GM04504 (cell line): ENCODE measurements at places on chromosomes 12 and 14.

DNA sequence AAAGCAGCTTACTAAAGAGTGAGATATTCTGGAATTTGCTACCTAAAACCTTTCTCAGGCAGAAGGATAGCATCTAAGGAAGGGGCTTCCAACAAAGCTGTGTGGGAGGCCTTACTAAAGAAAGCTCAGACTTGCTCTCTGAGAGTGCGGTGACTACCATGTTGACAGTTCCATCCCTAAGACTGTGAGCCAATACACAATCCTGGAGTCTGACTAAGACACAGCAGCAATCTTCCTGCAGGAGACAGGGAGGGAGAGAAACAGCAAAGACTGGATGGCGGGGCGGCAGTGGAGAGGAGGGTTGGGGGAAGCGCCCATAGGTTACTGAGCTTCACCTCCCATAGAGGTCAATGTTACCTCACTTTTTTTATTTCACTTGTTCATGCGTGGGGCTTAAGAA is 70.9 kb downstream of the KITLG start:
- no peak for DNase-seq

- no peak for DNase-seq
These were observed 400.5 kb downstream of the LRIG3 start for GRCh38 chr12:58519839-58520238.

DNA sequence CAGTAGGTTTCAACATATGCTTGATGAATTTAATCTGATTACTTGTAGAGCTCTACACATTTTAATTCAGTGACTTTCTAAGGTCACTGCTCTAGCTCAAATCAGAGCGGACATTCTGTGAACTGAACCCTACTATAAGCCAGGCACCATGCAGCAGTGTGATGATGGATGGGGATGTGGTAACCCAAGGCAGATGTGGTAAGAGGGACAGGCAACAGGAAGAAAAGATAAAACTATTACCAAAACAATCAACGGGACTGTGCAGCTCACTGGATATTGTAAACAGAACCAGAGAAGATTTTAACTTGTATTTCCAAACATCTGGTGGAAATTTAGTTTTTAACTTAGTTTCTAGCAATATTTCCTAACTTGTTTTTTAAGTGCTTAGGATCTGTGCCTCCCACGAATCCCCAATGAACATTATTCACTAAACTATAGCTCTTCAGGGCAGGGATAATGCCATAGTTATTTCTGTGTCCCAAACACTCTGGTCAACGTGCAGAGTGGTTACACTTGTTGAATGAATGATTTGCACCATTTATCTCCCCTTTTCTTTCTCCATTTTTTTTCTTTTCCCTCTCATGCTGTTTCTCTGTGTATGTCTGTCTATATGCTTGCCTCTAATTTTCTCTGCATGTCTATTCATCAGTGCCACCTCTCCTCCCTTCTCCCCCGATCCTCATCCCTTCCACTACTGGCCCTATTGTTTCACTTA is 3.0 kb downstream of the ERO1A start:
- DNase-seq: peak; percentile 40

DNA sequence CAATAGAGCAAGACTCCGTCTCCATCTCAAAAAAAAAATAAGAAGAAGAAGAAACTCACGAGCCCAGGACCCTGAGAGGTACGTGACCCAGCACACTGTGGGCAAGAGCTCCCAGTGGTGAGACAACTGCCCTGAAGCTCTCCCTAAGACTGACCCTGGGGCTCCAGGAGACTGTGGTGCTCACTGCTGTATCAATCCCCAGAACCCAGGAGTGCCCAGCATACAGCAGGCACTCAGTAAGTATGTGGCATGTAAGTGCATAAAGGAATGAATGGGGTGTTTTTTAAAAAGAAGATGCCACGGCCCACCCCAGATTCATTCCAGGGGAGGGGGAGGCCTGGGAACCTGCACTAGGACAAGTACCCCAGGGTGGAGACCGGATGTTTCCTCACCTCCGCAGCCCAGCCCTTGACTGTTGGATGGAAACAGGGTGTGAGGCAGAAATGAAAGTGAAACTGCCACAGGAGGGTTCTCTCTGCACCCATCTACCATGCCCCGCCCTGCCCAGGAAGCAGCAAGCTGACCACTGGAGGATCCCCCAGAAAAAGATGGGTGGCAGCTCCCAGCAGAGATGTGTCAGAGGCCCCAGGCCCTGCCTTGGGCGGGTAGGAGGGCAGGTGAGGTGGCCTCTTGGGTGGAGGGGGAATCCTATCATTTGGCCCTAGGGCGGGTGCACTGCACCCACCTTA is 12.2 kb downstream of the ITPK1 start:
- DNase-seq: no peak

DNA sequence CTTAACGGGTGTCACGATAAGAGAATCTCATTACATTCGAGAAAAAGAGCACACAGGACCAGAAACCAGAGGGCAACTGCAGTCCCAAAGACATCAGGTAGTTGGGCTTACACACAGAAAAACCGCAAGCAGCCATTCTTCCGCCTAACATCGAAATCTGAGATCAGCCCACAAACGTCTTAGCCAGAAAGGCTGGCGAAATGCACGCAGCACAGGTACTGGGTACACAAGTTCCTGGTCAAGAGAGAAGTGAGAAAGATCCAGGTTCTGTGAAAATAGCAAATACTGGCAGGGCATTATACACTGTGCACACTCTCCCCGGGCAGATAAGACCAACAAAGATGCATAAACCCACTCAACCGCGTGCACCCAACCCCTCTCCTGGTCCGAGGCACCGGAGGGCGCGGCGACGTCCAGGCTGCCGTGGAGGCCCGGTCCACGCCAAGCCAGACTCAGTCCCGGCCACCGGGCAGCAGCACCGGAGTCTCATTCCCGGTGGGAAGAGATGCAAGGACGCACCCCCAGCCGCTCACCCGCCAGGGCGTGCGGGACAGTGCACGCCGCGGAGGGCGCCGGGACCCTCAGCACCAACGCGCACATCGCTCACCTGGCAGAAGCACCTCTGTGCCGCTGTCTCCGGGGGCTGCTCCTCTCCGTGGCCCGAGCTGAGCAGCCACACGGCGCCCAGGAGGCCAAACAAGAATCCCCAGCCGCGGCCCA is 437 bp downstream of the ERO1A start:
- peak; percentile 8 for DNase-seq

DNA sequence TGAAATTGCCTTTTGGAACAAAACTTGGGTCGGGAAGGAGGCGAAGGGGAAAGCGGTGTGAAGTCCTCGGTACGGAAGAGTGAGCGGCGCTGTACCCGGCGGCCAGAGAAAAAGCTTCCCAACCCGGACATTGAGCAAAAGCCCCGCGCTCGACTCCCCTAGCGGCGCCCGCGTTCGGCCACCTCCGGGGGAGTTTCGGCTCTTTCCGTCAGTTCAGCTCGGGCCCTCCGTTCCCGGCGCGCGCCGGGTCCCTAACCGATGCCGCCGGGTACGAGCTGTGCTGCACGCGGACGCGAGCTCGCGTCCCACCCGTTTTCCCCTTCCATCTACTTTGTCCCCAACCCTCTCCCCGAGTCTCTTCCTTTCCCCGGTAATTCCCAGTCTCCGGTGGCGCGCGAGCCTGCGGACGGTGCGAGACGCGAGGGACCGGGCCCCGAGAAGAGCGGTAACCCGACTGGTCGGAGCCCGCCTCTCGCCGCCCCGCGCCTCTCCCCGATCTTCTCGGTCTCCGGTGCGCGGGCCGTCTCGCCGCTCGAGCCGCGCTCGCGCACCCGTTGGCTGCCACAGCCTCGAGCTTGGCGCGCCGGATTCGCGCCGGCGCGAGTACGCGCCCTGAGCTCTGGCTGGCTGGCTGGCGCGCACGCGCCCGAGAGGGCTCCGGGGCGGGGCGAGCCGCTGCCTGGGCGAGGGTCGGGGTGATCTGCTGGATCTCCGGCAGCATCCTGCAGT is 446 bp upstream of the SPATS2 start:
- DNase-seq: peak; percentile 78

- no peak for DNase-seq
These were observed 25.9 kb downstream of the CKB start for GRCh38 chr14:103496776-103497175.

GRCh38 chr12:54984658-54985376 is at the start of gene TESPA1:
TESPA1 (minus strand) TSS chr12:54984762; CDS start chr12:54974562, 10,200 bp downstream.
- DNase-seq: no peak

DNA sequence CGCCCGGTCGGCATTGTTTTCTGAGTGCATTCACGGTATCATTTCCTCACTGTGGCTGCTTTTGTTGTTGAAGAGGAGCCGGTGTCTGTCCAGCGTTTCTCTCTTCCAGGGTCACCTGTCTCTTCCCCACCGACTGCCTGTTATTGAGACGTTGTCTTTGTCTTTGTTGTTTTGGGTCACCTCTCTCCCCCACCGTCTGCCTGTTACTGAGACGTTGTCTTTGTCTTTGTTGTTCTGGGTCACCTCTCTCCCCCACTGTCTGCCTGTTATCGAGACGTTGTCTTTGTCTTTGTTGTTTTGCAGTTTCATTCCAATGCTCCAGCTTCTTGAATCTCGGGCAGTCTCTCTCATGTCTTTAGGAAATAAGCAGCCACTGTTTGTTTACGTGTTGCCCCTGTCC is 69.9 kb downstream of the DDX51 start:
- DNase-seq: no peak

DNA sequence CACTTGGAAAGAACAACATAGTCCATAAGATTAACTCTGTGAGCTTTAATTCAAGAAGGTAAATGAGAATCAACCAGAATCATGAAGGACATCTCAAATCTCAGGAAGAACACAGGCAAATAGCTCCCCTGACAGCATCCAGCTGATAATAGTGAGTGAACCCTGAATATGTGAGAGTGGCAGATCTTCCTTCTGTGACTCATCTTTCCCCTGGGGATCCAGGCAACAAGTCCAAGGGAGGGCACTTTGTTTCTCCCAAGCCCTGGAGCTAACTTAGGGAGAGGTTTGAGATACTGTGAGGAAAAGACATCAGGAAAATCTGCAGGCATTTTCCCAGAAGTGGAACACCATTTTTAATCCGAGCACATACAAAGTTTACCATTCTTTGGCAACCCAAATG is 763.9 kb upstream of the MGAT4C start:
- DNase-seq: no peak

DNA sequence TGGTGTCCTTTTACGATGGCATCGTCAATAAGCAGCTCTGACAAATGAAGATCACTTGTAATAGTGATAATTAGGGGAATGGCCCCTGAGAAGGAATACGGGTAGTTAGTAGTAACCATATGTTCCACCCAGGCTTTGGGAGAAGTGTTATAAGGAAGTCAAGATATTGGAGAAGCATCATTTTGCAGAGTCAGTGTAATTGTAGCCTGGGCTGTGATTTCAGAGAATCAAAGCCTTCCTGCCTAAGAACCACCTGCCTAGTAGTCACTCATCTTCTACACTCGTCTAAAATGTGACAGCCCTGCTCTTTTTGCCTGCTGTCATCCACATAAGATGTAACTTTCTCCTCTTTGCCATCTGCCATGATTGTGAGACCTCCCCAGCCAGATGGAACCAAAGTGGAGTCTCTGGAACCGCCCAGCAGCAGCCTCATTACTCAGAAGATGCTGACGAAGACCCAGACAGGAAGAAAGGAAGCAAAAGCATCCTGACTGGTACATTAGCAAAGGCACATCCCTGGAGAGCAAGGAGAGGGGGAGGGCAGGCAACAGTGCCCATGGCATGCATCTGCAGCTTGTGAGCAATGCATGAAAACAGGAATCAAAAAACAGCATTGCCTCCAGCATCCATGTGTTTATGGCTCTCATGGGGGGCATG is 12.6 kb upstream of the EDDM3A start:
- no peak for DNase-seq

DNA sequence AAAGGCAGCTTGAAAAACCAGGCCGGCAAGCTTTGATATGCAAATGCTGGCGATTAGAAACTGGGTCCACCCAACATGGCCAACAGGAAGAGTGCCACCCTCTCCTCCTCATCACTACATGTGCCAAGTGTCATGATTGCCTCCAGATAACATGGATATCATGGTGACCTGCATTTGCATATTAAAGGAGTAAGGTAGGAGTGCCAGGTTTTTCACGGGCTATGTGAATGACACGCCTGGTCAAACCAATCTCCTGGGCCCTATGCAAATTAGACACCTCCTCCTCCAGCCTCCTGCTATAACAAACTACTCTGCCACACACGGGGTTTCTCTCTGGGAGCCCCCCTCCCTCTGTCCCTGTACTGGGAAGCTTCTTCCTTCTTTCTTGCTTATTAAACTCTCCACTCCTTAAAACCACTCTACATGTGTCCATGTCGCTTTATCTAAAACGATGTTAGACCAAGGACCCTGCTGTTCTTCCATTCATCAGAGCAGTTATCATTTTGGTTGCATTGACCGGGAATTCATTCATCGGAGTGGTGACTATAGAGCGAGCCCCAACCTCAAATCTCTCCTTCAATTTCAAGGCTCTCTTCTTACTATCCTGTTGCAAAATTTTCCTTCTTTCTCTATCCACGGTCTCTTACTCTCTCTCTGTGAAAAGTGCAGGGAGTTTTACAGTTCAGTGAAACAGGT is 27.5 kb downstream of the APOBEC1 start:
- DNase-seq: no peak

DNA sequence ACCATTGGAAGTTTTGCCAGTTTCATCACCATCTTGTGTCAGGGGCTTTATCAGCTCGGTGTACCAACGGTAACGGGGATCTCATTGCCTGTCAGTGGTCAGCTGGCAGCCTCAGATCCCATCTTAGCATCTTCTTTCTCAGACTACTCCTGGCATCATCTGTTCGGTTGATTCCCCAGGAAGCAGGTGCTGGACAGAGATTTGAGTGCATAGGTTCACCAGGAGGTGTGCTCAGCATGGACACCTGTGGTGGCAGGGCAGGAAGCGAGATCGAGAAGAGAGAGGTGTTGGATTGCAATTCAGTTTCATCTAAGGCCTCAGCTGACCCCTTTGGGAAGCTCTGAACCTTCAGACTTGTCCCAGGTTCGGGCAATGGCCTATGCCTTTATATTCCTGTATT is 76.0 kb downstream of the C12orf75 start:
- DNase-seq: no peak

GRCh38 chr14:23572524-23572828 is 4.9 kb upstream of the AP1G2 start:
- no peak for DNase-seq

DNA sequence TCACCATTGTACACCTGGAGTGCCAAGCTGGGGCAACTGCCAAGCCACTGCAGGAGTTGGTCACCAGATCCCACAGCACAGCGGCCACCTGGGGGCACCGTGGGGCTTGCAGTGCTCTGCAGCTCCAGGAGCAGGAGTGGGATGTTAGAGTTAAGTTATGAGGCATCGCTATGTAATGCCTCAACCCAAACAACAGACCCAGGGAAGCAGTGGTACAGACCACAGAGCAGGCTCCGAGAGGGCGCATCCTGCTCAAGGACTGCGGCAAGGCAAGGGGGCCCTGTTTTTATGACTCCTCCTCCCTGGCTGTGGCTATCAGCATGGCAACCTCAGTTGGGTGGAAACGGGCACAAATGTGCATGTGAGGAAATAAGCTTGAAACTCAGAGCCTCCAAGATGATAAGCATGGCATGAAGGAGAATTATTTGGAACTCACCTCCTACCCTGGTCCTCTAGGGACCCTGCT is 63.1 kb downstream of the ARL6IP4 start:
- peak; percentile 81 for DNase-seq

DNA sequence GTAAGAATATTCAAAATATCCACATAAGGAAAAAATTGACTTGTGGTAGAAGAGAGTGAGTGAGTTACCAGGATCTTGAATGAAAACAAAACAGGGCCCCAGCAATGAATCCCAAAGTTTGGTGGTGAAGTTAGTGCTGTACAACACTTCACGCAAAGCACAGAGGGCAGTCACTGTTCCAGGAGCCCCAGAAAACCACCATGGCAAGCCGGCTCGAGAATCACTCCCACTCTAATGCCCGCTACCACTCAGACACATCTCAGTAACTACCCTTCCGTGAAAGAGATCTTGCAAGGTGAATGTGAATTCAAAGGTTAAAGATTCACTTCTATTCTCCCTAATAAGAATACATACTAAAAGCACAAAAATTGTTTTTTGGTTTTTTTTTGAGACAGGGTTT is 30.1 kb downstream of the CLIP1 start:
- no peak for DNase-seq
